Activated naive CD4-positive, alpha-beta T cell treated with anti-CD3 and anti-CD28 coated beads, Interleukin-2, amount 10 ng/mL, durations not matched to agents 7 days and 5 days (primary cell): ENCODE measurements at places on chromosomes 6 and 20.

- H3K27me3 ChIP-seq = no peaks in the 10 kb centered on the region
- no peaks in the 10 kb centered on the region for H3K4me1 ChIP-seq
- no peak for DNase-seq
- H3K36me3 ChIP-seq = no peaks in the 10 kb centered on the region
Measured at GRCh38 chr20:42191140-42191860, 573.1 kb upstream of the CHD6 start.

DNA sequence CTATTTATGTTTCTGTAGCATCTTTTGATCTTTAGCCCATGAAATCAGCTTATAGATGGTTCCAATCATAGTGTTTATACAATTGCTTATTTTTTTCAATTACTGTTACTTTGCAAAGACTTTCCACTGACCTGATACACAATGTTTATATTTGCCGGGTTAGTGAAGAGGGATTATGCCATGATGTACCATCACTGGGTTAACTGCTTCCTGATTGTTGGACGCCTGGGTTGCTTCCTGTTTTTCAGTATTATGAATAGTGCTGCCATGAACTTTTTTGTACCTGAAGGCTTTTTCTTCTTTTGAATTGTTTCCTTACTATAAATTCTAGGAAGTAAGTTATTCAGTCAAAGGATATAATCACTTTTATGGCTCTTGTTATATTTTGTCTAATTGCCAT lies 6.9 kb downstream of the MANBAL start:
- no peaks in the 10 kb centered on the region for H3K27me3 ChIP-seq
- peaks cover 39% of the 10 kb centered on the region for H3K4me1 ChIP-seq
- H3K36me3 ChIP-seq = peaks cover 36% of the 10 kb centered on the region
- H3K27ac ChIP-seq = no peak overlapping the region
- DNase-seq = no peak

- no peaks in the 10 kb centered on the region for H3K27me3 ChIP-seq
- H3K27ac ChIP-seq = no peak overlapping the region
- H3K4me1 ChIP-seq = no peaks in the 10 kb centered on the region
- no peak overlapping the region for H3K4me3 ChIP-seq
- H3K36me3 ChIP-seq = peaks cover 36% of the 10 kb centered on the region
Measured at GRCh38 chr6:100620085-100620840, 155.5 kb upstream of the SIM1 start.

- peak; percentile 75 for DNase-seq
- H3K27ac ChIP-seq = no peak overlapping the region
- H3K36me3 ChIP-seq = no peaks in the 10 kb centered on the region
- H3K4me1 ChIP-seq = peaks cover 35% of the 10 kb centered on the region
Measured at GRCh38 chr20:25867776-25868649, 171.4 kb upstream of the ZNF337 start.

- H3K27ac ChIP-seq = no peak overlapping the region
- peaks cover 4% of the 10 kb centered on the region for H3K27me3 ChIP-seq
- no peak overlapping the region for H3K4me3 ChIP-seq
- H3K4me1 ChIP-seq = no peaks in the 10 kb centered on the region
- DNase-seq = no peak
- no peaks in the 10 kb centered on the region for H3K36me3 ChIP-seq
Measured at GRCh38 chr6:119575721-119576120, 226.2 kb upstream of the MAN1A1 start.

- peak overlapping the region; percentile 99 for H3K4me3 ChIP-seq
- H3K4me1 ChIP-seq = peaks cover 77% of the 10 kb centered on the region
- H3K27ac ChIP-seq = peak overlapping the region; percentile 98
- H3K27me3 ChIP-seq = peaks cover 3% of the 10 kb centered on the region
Measured at GRCh38 chr6:134173936-134174671, 121.7 kb upstream of the SLC2A12 start.

GRCh38 chr6:100132005-100132404 lies 138.0 kb upstream of the MCHR2 start:
- H3K27me3 ChIP-seq = no peaks in the 10 kb centered on the region
- no peak for DNase-seq
- no peaks in the 10 kb centered on the region for H3K4me1 ChIP-seq
- H3K4me3 ChIP-seq = no peak overlapping the region
- H3K27ac ChIP-seq = no peak overlapping the region

GRCh38 chr6:140708441-140708840 lies 1334.0 kb upstream of the CITED2 start:
- no peaks in the 10 kb centered on the region for H3K27me3 ChIP-seq
- H3K4me1 ChIP-seq = no peaks in the 10 kb centered on the region
- H3K27ac ChIP-seq = no peak overlapping the region
- H3K4me3 ChIP-seq = no peak overlapping the region
- no peaks in the 10 kb centered on the region for H3K36me3 ChIP-seq

GRCh38 chr6:133632206-133632605 lies 256.7 kb upstream of the TCF21 start:
- no peak for DNase-seq
- no peaks in the 10 kb centered on the region for H3K4me1 ChIP-seq
- no peaks in the 10 kb centered on the region for H3K36me3 ChIP-seq
- no peak overlapping the region for H3K27ac ChIP-seq

- H3K27me3 ChIP-seq = peaks cover 73% of the 10 kb centered on the region
- H3K27ac ChIP-seq = no peak overlapping the region
- H3K4me3 ChIP-seq = peak overlapping the region; percentile 59
- H3K4me1 ChIP-seq = peaks cover 5% of the 10 kb centered on the region
Measured at GRCh38 chr6:7050872-7051779, 56.6 kb upstream of the RREB1 start.

DNA sequence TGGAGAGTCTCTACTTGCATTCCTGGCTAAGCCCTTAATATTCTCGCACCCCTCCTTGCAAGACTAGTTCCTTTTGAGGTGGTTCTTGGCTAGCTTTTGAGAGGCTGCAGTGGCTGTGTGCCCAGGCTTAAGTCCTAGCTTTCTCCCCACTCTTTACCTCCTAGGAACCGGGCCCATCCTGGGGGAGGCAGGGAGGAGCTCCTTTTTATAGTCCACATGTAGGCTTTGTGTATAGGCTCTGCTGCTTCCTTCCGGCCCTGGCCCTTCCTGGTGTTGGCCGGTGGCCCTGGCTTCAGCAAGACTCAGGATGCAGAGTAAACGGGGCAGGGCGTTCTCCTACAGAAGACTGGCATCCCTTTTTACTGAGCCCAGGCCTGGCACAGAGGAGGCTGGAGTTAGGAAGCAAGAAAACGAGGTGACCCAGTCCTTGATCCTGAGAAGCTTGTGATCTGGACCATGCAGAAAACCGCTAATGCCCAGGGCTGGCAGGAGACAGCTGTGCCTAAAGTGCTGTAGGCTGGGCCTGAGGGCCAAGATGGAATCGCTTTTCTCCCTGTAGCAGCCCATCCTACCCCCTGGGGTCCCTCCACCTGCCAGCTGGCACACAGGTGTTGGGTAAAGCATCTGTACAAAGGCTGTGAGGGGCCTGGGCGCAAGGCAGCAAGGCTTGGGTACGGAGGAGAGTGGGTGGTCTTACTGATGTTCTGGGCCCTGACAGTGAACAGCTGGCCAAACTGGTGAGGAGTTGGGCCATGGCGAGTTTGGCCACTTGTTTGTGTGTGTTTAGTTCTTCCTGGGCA lies 8.7 kb downstream of the PLCG1 start:
- peak overlapping the region; percentile 68 for H3K27ac ChIP-seq
- peak overlapping the region; percentile 49 for H3K4me3 ChIP-seq
- peaks cover 68% of the 10 kb centered on the region for H3K36me3 ChIP-seq

DNA sequence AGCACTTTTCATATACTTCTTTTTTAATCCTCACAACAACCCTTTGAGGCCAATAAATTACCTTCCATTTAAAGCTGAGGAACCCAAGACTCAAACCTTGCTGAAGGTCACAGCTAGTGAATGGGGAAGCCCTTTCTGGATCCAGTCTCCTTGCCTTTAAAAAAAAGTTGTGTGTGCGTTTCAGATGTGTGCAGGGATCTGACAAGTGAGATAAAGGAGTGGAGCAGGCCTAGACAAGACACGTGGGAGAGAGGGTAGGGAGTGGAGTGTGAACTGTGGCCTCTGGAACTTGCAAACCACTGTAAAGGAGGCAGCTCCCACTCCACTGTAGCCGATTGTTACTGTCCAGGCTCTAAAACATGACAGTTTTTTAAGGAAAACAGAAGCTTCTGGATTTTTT lies 1.9 kb downstream of the KLHL32 start:
- peaks cover 32% of the 10 kb centered on the region for H3K4me1 ChIP-seq
- DNase-seq = no peak
- peaks cover 2% of the 10 kb centered on the region for H3K36me3 ChIP-seq
